GDM1 (cell line): ENCODE measurements at places on chromosomes 6 and 20.

- no peak for DNase-seq
Measured at GRCh38 chr6:40671001-40671693, 84.0 kb upstream of the LRFN2 start.

DNA sequence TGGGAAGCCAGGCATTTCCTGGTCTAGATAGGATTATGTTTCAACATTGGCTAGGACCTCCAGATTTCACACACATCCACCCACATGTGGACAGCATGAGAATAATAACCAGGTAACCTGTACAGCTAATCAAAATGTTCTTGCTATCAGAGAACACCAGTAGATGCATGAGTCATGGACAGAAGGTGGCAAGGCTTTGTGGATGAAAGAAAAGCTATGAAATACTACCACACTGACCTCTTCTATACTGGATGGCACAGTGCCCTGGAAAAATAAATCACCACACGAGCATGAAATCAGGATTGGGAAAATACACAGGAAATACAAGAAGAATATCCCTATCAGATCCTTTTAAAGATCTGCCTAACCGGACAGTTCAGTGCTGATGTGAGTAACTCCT is 113.0 kb downstream of the GMDS start:
- no peak for DNase-seq

- DNase-seq: no peak
Measured at GRCh38 chr20:32456869-32457478, 98.8 kb downstream of the ASXL1 start.

GRCh38 chr20:1263853-1264252 is 2.2 kb upstream of the SNPH start:
- no peak for DNase-seq

GRCh38 chr20:38152621-38153221 is 12.3 kb downstream of the TGM2 start:
- DNase-seq: no peak

- DNase-seq: no peak
Measured at GRCh38 chr6:130076512-130076911, 58.1 kb downstream of the L3MBTL3 start.

GRCh38 chr20:54680872-54681619 is 205.7 kb downstream of the DOK5 start:
- no peak for DNase-seq

GRCh38 chr6:128316258-128316929 is 204.0 kb downstream of the PTPRK start:
- DNase-seq: no peak

- no peak for DNase-seq
Measured at GRCh38 chr20:9981829-9982228, 53.0 kb upstream of the ANKEF1 start.

DNA sequence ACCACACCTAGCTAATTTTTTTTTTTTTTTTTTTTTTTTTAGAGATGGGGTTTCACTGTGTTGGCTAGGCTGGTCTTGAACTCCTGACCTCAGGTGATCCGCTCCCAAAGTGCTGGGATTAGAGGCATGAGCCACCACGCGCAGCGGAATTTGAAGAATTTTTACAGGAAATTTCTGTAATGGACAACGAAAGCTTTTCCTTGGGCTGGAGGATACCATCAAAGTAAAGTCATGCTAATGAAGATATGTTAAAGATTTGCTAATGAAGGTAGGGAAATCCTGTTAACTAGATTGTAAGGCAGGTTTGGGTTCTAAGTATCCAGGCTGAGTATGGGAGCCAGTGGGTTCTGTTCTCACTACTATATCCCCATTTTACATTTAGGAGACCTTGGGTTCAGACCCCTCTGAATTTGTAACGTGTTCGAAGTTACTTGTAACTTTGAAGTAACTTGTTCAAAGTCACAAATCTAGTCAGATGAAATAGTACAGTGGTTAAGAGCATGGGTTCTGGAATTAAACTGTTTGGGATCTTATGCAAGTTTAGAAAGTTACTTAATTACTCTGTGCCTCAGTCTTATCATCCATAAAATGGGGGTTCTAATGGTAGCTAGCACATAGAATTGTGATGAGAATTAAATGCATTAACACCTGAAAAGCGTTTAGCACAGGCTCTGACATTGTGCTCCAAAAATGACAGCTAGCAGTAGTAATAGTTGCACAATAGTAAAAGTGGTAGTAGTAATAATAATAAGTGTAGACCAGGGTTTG is 123.4 kb upstream of the GPR6 start:
- no peak for DNase-seq

- DNase-seq: no peak
Measured at GRCh38 chr20:4513720-4514119, 208.0 kb upstream of the PRND start.

GRCh38 chr6:63936399-63936798 is 300.8 kb downstream of the PHF3 start:
- DNase-seq: no peak

DNA sequence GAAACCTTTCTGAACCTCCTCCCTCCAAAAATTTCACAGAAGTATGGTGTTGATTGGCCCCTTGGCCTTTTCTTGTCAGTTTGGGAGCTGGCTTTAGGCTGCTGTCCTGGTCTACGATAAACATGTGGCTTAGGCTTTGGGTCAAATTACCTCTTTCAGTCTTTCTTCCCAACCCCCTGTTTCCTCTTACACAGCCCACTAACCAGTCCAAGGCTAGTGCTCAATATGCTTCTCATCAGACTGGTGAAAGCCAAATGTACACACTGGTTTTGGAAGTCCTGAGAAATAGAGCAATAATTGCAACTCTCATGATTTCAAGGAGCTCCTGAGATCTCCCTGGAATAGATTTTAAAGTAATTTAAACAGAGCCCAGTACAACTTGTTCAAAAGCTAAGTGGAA is 933.7 kb upstream of the GJE1 start:
- no peak for DNase-seq

- DNase-seq: no peak
Measured at GRCh38 chr20:49712646-49712995, 1.1 kb downstream of the B4GALT5 start.
